ENCODE measurements at places on chromosomes 5 and 9.

DNA sequence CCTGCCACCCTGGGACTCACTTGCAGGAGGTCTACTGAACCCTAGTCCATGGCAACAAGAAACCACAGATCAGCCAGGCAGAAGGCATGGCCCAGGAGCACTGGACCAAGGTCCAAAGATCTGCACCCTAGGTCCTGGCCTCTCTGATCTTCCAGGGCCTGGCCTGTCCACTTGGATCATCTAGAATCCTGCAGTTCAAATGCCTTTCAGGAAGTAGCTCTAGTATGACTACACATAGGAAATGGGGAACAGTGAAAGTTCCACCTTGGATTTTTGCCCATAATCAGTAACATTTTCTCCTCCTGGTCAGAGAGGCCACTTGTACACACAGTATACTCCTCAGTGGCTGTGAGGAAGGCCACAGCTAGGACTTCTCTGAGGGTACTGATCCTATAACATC lies 11.5 kb downstream of the ANXA6 start:
- no peak for DNase-seq

GRCh38 chr9:16252616-16253015 lies 617.9 kb downstream of the BNC2 start:
- peak; percentile 42 for DNase-seq

DNA sequence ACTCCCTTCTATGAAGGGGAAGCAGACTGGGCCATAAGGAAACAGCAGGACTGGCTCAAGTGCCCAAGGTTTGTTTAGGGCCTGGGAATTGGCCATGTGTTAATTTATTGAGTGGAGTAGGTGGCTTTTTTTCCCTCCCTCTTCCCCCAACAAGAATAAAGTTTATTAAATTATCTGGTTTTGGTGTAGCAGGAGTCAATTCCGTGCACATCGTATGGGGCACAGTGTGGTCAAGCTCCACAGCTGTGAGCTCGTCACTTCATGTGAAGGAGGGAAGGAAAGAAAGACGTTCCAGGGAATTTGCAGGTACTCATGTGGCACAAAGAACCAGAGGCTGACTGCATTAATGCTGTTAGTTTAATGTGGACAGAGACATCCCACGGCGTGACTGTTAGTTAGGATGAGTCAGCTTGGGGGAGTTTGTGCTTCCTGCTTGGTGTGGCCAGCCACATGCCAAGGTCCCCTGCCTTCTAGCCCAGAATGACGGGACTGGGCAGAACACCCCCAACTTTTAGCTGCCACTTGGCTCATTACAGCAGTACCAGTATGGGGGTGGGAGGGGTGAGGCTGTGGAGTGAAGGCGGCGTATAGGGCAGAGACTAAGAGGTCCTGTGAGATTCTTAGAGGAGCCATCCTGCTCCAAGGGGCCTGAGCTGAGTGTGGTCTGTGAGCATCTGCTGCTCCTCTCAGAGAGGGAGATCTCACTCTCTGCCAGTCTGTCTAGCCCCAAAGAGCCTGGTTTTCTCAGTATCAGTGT lies 33.2 kb downstream of the CSF1R start:
- no peak for DNase-seq

DNA sequence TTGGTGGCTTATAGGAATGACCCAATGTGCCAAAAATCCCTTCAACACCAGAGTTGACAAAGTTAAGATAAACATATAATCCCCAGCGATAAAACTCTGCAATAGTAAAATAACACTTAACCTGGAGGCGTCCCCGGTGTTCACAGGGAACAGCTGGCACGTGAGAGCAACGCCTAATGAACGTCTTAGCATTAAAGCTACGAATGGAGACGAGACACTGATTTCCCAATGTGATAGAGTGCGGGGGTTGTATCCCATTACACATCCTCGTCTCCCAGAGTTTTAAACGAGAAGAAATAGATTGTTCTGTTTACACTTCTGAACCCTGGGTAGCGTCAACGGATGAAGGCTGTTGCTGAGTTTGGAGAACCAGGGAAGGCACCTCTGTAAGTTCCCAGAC lies 57.6 kb downstream of the PTCH1 start:
- DNase-seq, result no peak

DNA sequence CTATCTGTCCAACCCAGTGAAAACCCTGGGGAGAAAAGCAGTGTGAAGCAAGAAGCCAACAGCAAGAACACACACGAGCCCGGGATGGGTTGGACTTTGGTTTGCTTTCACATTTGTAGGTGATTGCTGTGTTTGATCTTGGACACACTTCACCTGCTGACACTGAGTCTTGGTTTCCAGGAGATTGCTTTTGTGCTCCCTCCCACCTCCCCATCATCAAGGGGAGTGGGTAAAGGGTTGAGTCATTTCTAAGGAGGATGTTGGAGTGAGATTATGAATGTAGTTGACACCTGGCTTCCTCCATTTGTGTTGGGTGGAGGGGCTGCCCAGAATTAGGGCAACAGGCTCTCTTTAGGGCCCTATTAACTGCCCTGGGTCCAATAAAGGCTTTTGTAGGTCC lies 37.5 kb downstream of the ANKDD1B start:
- DNase-seq, result no peak

DNA sequence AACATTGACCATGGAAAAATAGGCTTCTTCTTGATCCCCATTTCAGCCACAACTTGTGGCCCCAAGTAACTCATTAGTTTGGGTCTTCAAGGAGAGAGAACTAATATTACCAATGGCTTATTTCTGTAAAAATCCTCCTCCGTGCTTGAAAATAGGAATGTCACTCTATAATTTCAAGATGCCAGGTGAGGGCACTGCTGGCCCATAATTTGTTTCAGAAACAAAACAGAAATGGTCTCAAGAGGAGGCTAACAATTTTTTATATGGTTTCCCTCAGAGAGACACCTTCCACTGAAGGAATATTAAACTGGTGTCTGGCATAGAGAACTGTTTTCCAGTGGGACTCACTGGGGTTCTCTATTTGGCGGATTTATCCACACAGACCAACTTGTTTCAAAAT lies 437.0 kb upstream of the TRPC7 start:
- peak; percentile 65 for DNase-seq

DNA sequence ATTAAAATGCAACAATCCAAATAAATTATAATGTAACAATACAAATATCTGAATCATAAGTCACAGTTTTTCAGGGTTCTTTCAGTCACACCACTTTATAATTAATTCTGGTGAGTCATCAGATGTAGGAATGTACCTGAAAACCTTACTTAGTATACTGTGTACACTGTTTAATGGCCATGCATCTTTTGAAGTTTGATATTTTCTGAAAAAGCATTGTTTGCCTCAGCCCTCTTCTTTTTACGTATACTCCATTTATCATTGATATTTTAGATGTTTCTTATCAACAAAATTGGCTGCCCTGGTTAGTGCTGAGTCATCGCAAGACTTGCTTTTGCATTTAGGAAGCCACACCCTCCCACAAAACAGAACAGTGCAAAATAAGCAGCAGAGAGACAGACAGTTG lies 218.6 kb downstream of the PJA2 start:
- DNase-seq, result no peak

- DNase-seq, result no peak
Measured at GRCh38 chr9:89342213-89342612, 23.9 kb downstream of the SECISBP2 start.

GRCh38 chr5:80453366-80453765 lies 34.5 kb upstream of the FAM151B start:
- no peak for DNase-seq

DNA sequence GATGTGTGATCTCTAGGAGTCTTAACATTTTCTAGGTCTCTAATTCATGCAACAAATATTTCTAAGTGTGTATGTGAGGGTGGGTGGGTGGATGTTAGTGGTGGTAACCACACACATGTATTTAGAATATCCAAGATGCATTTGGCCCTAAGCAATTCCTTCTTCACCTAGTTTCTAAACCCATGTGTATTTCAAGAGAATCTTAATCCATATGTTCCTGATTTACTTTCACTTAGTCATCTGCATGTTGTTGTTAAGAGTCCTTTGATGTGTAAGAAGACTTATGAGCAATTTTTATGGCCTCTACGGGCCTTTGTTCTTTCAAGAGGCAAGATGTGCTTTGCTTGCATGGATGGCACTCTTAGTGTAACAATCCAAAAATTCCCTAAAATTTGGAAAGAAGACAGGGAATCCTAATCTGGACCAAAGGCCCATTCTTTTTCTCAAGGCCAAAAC lies 282.6 kb downstream of the SPATA31D1 start:
- peak; percentile 1 for DNase-seq

DNA sequence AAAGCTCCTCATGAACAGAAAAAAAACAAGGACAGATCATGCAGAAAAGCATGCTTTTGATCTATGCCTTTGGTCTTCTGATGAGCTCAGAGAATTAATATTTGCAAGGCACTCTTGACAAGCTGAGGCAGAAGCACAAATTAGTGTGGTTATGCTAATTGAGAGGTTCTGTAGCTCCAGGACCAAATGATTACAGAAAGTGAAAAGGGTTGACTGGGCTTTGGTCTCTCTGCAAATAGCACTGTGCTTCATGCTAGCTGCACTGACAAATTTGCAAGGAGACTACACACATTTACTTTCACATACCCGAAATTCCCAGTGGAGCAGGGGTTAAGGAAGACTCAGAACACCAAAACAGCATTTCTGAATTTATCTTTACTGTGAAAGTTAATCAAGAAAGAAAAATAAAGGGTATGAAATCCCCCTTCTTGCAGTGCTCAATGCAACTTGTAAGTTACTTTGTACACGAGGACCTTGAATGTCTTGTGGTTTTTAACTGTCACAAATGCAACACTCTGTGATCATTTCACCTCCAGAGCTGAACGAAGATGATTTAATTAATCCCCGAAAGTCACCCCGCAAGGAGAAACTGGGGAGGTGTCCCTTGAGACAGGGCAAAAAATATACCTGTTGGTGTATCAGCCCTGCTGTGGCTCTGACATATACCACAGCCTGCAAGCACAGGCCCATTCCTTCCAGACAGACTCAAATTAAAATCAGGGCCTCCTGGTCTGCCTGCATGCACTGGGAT lies 11.9 kb downstream of the RAPGEF1 start:
- DNase-seq, result peak; percentile 41
